Tracheal epithelial cell (primary cell): ENCODE measurements at places on chromosomes 5 and 9. TPM values are rescaled to one million over a fixed set of nuclear protein-coding genes. Genes with fewer than 3 reads are reported as not detected.

Gene RELL2
- 4.3 and 12.3 TPM in 2 replicates for total RNA-seq

Gene CAMK4
- total RNA-seq = 1.1 and 2.2 TPM in 2 replicates

Gene SPACA9
- 0.72 and 1.1 TPM in 2 replicates for total RNA-seq

Gene CDH9
- total RNA-seq = not detected in 2 replicates

Gene SPINK7
- total RNA-seq = 2.9 and 4.3 TPM in 2 replicates

Gene ZNF883
- total RNA-seq = 0.96 and 1.1 TPM in 2 replicates

Gene HNRNPAB
- total RNA-seq = 45.0 and 50.1 TPM in 2 replicates

Gene CDH18
- total RNA-seq = not detected in 2 replicates

Gene SMAD5
- 28.9 and 42.4 TPM in 2 replicates for total RNA-seq

Gene GHR
- 1.4 and 1.7 TPM in 2 replicates for total RNA-seq

Gene SPATA24
- 3.4 and 4.6 TPM in 2 replicates for total RNA-seq

Gene BTNL3
- total RNA-seq = not detected in 2 replicates

Gene PCDHB6
- total RNA-seq = not detected in 2 replicates

Gene HK3
- total RNA-seq = not detected in 2 replicates

Gene PRRX2
- 0.24 TPM in 1 of 2 replicates, not detected in the other for total RNA-seq

Gene ANKRD31
- under 0.01 TPM in 1 of 2 replicates, not detected in the other for total RNA-seq

Gene SPATA9
- not detected in 2 replicates for total RNA-seq

Gene SEMA6A
- total RNA-seq = 1.7 and 7.2 TPM in 2 replicates

Gene CDKN2B-AS1
- total RNA-seq = 2.1 and 2.7 TPM in 2 replicates

Gene ACSL6
- total RNA-seq = 0.24 TPM in 1 of 2 replicates, not detected in the other

Gene GBGT1
- 1.3 and 1.7 TPM in 2 replicates for total RNA-seq

Gene POU5F2
- total RNA-seq = under 0.01 and 0.43 TPM in 2 replicates

Gene TAF11L5
- not detected in 2 replicates for total RNA-seq

Gene LCN6
- total RNA-seq = not detected in 2 replicates

Gene PLAC8L1
- 0.43 TPM in 1 of 2 replicates, not detected in the other for total RNA-seq

Gene OR13C8
- not detected in 2 replicates for total RNA-seq

Gene THBS4
- total RNA-seq = 0.24 and 1.3 TPM in 2 replicates

Gene GAS1
- total RNA-seq = 1.4 and 1.5 TPM in 2 replicates

Gene ZNF608
- total RNA-seq = 6.2 and 13.3 TPM in 2 replicates

Gene CORO2A
- 17.1 and 29.8 TPM in 2 replicates for total RNA-seq

Gene PCDHB13
- total RNA-seq = 0.24 TPM in 1 of 2 replicates, not detected in the other

Gene PCDHGC4
- total RNA-seq = under 0.01 and 0.48 TPM in 2 replicates

Gene CDC20B
- total RNA-seq = not detected in 2 replicates

Gene CENPP
- 0.85 and 1.4 TPM in 2 replicates for total RNA-seq

Gene TGFBR1
- 68.0 and 95.2 TPM in 2 replicates for total RNA-seq

Gene SNX30
- total RNA-seq = 11.1 and 12.0 TPM in 2 replicates

Gene IL31RA
- 0.24 and 0.85 TPM in 2 replicates for total RNA-seq

Gene PAEP
- not detected in 2 replicates for total RNA-seq

Gene AQP7
- not detected in 2 replicates for total RNA-seq

Gene TRIO
- total RNA-seq = 53.1 and 140 TPM in 2 replicates

Gene SIT1
- total RNA-seq = not detected in 2 replicates

Gene SQSTM1
- total RNA-seq = 645 and 760 TPM in 2 replicates

Gene C6
- not detected in 2 replicates for total RNA-seq
